Fibroblast of villous mesenchyme (primary cell): ENCODE measurements at places on chromosomes 4 and X. TPM values are rescaled to one million over a fixed set of nuclear protein-coding genes. Genes with fewer than 3 reads are reported as not detected.

HSFX3 gene
- not detected in 2 replicates for total RNA-seq

PAGE1 gene
- not detected in 2 replicates for total RNA-seq

RXFP1 gene
- total RNA-seq = 1.3 and 1.7 TPM in 2 replicates

DCAF4L1 gene
- under 0.01 TPM in 2 replicates for total RNA-seq

FANCB gene
- total RNA-seq = 8.4 and 17.3 TPM in 2 replicates
